Lung microvascular endothelial cell (primary cell): ENCODE measurements at places on chromosomes 16 and 17. TPM values are rescaled to one million over a fixed set of nuclear protein-coding genes. Genes with fewer than 3 reads are reported as not detected.

DNA sequence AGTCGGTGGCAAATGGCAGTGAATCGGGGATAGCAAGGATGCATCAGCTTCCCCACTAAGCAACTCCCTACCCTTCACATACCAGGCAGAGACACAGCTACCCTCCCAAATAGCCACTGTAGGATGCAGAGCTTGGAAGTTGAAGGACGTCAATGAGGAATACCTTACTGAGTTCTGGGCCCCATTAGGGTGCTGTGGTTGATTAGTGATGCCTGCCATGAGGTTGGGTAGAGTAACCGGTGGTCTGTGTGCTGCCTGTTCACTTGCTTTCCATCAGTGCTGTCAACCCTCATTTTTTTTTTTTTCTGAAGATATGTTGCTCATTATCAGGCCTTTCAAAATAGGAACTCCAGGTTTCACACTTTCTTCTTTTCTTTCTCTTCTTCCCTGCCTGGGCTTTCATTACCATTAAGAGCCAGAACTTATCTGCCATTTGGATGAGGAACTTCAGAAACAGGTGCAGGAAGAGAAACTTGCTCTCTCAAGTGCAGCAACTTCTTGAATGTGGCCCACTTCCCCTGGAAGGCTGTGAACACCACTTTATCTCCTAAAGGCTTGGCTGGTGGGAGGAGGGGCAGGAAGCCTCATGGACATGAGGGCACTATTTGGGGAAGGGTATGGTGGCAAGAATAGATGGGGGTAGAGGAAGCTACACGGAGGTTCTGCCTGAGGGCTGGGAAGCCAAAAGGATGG is 183.5 kb downstream of the NTN1 start:
- DNase-seq = no peak

- DNase-seq = no peak
These were observed 36.1 kb downstream of the CYB5D2 start for GRCh38 chr17:4179071-4179470.

- no peak for DNase-seq
These were observed 26.3 kb downstream of the TSC2 start for GRCh38 chr16:2074071-2074470.

DNA sequence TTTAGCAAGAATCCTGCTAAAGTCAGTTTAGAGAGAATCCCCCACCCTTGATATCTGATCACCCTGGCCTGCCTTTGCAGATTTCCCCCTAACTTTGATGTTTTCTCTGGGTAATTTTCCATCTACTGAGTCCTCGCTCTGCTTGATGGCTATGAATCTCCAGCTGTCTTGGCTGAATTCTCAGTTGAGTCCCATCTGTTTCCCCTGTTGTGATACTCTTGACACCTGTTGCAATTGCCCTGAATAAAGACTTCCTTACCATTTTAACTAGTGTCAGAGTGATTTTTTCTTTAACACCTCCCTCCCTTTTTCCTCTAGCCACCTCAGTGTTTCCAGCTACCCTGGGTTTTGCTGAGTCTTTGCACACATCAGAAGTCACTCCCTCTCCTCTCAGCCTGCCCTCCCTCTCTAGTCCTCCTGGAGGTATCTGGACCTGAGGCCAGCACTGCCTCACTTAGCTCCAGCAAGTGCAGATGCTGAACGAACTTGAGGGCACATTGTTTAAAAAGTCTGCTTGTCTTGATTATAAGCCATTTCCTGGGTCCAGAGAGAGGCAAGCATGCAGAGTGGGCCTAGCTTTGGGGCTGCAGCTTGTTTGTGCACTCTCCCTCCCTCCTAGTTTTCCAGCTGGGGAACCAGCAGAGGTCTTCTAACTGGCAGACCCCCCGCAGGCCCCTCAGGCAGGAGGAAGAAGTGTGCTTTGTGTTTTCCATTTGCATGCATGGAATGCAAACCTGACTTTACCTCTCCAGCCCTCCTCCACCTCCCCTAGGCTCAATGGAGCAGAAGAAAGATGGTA is 33.2 kb downstream of the SPACA3 start:
- DNase-seq = no peak

GRCh38 chr16:57736419-57737351 is 1.1 kb downstream of the KATNB1 start:
- peak; percentile 85 for DNase-seq

DNA sequence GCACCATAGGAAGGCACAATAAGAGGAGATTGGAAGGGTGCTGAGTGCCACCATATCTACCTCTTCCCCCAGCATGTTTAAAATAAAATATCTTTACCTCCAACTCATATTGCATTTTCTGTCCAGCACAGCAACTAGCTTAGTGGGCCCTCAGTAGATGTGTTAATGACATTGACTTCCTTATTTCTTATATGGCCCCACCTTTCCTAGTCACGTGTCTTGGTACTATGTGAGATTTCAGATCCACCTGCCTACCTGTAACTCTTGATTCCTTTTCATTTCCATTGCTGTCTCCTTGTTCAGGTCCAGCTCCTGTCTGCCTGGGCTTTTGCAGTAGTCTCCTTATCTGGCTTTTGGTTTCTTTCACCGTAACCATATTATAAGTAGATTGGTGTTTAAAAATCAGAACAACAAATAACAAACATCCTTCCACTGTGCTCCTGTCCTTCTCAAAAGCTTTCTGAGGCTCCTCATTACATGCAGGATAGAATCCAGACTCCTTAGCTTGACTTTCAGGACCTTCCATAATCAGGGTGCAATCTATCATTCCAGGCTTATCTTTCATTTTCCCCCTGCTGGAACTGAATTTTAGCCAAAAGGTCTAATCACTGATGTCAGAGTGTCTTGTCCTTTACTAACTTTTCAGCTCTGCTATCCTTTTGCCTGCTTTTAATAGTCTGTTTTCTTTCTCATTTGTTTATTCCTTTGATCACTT is 71.3 kb downstream of the FTO start:
- DNase-seq = no peak

DNA sequence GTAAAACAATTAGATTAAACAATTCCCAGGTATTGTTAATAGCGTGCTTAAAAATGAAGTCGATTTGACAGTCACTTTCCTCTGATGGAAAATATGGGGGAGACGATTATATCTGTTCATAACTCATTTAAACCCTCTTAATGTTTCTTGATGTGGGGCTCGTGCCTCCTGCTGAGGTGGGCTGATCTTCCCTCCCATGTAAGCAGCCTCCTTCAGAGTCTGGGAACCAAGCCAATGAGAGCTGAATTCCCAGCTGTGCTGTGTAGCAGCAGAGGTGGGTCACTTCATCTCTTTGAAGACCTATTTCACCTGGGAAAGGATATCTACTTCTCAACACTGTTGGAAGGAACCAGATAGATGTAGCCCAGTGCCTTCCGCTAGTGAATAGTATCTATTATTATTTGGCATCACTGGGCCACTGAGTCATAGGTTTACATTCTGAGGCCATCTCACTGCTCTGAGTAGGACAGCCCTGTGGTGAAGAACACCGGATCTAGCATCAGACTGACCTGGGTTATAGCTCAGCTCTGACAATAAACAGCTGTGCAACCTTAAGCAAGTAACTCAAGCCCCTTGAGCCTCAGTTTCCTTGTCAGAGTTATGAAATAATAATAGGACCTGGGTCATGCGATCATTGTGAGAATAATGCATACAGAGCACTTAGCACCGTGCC is 85.3 kb upstream of the C16orf82 start:
- no peak for DNase-seq

DNA sequence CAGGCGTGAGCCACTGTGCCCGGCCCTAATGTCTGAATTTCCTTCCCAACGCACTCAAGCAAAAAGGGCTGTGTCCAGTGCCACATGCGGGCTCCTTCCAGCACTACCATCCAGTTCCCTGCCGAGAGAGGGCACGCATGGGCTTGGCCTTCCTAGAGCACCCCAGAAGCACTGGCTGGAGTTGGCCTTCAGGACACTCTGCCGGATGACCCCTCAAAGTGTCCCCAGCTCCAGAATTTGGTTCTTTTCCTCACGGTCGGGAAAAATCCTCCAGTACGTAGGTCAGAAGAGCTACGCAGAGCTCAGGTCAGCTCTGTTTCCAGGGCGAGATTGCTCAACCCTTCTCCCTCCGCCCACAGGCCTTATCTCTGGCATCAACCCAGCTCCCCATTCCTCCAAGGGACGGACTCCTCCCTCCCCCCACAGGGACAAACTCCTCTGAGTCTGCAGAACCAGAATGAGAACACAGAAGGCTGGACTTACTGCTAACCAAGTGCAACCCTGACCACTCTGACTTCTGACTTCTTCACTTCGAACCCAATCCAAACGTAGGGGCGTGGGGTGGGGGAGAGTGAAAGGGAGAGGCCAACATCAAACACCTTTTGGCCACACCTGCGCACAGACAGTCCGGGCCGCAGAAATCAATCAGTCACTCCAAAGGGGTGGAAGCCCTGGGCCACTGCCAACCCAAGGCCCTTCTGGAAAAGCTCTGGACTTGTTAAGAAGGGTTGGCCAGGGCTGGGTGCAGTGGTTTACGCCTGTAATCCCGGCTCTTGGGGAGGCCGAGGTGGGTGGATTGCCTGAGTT is 3.6 kb downstream of the CDC42EP4 start:
- peak; percentile 81 for DNase-seq

- DNase-seq = no peak
These were observed 35.5 kb upstream of the CDC42EP4 start for GRCh38 chr17:73347351-73347750.

DNA sequence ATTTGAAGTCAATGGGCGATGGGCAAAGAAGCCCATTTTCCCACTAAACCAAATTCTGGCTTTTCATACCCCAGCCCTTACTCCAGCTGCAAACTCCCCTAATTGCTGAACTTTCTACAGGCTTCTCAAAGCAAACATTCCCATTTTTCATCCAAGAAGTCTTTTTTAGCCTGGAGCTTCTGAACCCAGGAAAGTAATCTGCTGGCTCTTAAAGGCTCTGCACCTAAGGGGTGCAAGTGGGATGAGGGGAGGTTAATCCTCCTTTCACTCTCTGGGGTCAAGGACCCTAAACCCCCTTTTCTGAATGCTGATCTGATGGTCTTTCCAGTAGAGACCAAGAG is 2.4 kb downstream of the HOXB7 start:
- no peak for DNase-seq

GRCh38 chr16:12798846-12799245 is 4.8 kb downstream of the CPPED1 start:
- no peak for DNase-seq

- DNase-seq = peak; percentile 80
These were observed 3.5 kb upstream of the AGRP start for GRCh38 chr16:67486805-67487204.

DNA sequence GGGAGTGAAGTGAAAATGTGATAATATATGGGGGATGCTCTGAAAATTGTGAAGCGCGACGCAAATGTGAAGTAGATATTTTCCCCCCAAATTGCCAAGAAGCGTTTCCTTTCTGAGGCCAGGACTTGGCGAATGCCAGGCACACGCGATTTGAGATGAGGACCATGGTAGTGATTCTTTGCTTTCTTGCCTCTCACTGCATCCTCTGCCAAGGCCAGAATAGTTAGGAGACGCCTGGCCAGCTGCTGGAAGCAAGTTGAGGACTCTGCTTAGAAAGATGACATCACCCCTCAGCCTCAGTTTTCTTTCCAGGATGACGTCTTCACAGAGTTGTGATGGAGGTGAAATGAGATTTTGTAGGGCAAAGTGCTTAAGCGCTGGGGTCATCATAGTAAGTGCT is 25.9 kb downstream of the PIPOX start:
- no peak for DNase-seq

Gene CCL8
- total RNA-seq = not detected in 2 replicates

Gene CCR7
- total RNA-seq = under 0.01 TPM in 1 of 2 replicates, not detected in the other

Gene C16orf54
- total RNA-seq = not detected in 2 replicates

Gene ADORA2B
- total RNA-seq = 5.4 and 6.8 TPM in 2 replicates
